ENCODE measurements at places on chromosomes 5 and 9.

DNA sequence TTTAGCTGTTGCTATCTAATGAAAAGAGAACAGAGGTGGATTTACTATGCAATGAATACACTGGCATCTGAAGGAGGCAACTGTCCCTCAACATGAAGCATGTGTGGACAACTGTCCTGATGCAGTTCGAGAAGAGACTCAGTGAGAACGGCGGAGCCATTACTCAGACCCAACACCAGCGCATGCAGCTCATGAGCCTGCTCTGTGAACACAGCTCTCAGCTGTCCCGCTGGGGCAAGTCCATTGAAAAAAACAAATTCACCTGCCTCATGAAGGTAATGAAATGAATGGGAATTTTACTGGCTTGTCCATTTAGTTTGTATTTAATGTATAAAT lies 78.8 kb downstream of the SPTLC1 start:
- DNase-seq, result no peak

- no peak for DNase-seq
Measured at GRCh38 chr5:172127581-172127980, 60.4 kb downstream of the STK10 start.

GRCh38 chr5:32319392-32319791 lies 6.7 kb upstream of the MTMR12 start:
- DNase-seq, result no peak

DNA sequence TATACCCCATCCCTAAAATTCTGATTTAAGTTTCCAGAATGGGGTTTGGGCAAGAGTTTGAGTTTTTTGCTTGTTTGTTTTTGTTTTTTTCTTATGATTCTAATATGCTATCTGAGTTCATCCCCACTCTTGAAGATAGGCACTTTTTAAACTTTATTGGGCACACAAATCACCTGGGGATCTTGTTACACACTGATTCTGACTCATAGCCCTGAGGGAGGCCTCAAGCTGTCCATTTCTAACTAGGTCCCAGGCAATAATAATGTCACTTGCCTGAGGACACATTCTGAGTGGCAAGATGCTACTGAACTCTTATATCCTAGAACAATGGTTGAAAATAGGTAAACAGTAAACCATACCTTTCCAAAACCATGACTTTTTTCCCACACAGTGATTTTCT lies 22.8 kb upstream of the ABLIM3 start:
- DNase-seq, result no peak

DNA sequence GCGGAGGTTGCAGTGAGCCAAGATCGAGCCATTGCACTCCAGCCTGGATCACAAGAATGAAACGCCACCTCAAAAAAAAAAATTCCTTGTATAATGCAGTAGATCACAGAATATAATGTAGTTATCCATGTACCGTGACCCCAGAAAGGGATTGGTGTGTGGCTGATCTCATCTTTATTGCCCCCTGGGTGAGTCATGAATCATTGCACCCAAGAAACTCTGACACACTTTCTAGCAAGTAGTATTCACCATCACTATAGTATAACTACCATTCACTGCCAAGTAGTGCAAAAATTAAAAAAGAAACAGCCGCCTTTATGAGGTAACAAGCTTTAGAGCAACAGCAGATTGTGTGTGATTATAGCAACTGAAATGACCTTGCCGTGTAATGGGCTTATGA lies 23.7 kb upstream of the ANKH start:
- no peak for DNase-seq

DNA sequence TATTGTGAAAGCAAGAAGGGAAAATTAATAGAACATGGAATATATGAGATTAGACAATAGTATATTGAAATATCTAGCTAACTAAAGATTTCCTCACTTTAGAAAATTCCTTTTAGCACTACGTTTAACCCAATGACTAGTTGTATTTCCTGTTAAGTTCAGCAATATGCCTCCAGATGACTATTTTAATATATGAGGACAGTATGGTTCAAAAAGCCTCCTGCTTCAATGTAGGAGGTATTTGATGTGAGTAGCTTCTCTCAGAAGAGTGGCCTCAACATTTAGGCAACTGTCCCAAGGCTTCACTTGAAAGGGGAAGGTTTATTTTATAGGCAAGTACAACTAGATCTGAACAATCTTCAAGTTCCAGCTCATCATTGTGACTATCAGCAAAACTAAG lies 2.0 kb upstream of the MEF2C start:
- peak; percentile 61 for DNase-seq

- DNase-seq, result no peak
Measured at GRCh38 chr9:131722255-131722654, 17.6 kb downstream of the RAPGEF1 start.

GRCh38 chr5:91092859-91093783 lies 290.0 kb downstream of the ARRDC3 start:
- DNase-seq, result no peak

DNA sequence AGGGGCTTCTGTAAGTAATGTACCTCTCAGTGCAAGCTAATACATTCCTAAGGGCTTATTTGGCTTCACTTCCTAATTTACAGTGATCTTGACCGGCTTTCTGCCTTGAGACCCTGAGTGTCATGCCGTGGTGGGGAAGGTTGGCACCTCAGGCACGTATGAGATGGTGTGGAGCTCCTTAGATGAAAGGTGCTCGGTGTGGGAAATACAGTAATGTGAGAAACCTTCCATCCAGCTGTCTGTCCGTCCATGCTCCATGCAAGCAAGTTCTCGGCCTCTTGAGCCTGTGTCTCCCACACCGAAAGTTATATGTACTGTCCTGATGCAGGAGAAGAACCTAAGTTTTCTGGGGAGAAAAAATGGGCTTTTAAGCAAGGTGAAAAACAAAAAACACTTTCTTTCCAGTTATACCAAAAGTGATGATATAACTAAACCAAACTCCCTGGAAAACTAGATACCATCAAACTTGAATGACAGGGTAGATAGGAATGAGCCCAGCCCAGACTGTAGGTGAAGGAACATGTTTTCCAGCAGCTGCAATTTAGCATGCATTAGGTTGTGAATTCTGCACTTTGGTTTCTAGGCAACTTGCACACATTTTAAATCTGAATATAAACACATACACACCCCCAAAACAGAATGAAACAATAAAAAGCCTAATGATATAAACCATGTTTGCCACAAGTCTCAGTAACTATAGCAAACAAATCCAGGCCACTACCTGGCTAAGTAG lies 279.6 kb downstream of the FANCC start:
- DNase-seq, result no peak

GRCh38 chr9:109802491-109802890 lies 22.5 kb downstream of the PALM2AKAP2 start:
- no peak for DNase-seq

DNA sequence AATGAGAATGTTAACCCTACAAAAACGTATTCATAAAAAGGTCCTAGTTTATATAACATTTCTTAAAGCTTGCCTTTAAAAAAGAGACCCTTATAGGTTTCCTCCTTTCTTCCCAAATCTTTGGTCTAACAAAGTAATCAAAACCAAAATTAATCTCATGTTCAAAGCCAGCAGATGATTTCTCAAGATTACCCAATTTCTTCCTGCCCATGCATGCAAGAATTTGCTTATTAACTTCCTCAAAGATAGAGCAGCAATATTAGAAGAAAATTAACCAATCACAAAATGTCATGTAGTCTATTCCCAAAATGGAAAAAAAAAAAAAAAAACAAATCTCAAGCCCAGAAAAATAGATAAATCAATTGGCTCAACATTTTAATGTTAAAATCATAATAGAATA lies 114.9 kb downstream of the MLLT3 start:
- no peak for DNase-seq

DNA sequence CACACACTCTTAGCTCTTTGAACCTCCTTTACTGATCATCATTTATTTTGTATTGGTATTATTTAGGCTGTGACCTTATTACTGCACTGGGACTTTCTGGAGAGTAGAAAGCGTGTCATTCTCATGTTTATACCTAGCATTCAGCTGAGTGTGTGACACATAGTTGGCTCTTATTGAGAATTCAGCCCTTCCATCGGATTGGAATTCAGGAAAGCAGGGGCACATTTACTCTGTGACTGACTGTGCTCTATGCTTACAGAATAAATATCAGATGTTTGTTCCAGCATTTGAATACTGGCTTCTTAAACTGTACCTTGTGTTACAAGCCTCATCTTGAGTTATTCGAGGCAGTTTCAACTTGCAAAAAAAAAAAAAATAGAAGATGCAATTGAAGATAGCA lies 360.9 kb upstream of the DAP start:
- no peak for DNase-seq

DNA sequence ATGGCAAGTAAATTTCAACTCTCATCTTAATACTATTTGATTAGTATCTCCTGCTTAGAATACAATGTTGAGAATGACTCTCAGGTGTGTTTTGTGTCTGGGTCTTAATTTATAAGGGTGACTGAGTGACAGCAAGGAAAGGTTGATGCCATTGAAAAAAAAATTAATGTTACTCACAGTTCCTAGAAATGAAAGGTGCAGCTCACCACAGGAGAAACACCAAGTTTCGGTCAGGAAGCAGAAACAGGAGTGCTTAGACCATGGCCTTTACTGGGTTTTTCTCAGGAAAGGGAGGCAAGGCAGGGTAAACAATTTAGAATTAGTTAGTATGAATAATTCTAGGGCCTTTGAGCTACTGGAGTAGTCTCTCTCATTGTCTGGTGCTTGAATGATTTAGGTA lies 159.2 kb upstream of the C9orf72 start:
- DNase-seq, result no peak

DNA sequence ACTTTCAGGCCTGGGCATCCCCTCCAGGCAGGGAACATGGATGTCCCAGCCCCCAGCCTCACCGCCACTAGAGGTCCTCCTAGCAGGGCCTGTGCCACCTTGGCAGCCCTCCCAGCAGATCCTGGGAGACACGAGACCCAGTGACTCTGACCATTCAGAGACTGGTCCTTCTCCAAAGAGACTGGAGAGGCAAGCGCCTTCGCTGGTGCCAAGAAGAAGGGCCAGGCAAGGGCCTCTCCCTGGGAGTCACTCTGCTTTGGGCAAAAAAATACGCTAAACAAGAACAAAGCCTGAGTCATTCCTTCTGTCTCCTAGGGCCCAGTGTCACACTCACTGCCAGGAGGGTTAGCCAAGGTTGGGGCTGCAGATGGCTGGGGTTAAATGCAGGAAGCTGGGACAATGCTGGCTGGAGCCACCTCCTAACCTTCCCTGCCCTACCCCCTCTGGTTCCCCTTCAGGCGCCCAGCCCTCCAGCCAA lies 35.3 kb upstream of the SMIM23 start:
- peak; percentile 3 for DNase-seq

DNA sequence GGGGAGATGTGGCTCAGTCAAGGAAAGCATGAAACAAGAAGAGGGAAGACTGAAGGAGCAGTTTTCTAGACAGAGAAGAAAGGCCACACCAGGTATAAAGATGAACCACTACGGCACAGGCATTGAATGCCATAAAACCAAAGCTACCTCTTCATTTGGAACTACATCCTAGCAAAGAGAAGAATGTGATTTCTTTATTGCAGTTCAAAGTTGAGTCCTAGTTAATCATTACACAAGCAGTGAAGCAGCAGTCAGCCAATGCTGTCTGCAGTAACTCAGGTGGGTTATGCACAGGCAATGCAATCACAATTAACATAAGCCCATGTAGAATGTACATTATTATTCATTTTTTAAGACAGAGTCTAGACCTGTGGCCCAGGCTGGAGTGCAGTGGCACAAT lies 21.7 kb upstream of the PCAT7 start:
- DNase-seq, result no peak

GRCh38 chr9:82134010-82134409 lies 145.4 kb downstream of the SPATA31D1 start:
- no peak for DNase-seq

GRCh38 chr5:32436553-32437242 lies 7.8 kb downstream of the ZFR start:
- DNase-seq, result no peak

GRCh38 chr5:180212363-180213255 lies 3.6 kb upstream of the RASGEF1C start:
- DNase-seq, result no peak

- DNase-seq, result peak; percentile 42
Measured at GRCh38 chr5:156934450-156935211, 28.4 kb downstream of the TIMD4 start.

DNA sequence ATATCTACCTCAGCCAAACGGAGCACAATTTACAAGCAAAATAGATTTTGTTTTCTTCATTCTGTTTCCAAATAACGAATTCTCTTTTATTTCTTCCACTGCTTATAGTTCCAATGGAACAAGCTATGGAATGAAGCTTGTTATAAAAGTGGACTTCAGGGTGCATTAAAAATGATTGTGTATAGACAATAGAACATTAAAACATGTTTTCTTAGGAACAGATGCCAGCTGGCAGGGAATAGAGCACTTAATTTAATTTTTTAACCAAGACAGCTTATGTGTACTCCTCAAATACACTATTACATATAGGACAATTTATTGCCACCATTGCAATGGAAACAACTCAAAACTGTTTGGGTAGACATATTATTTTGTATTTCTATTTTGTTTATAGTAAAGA lies 860.1 kb upstream of the TYRP1 start:
- DNase-seq, result no peak

DNA sequence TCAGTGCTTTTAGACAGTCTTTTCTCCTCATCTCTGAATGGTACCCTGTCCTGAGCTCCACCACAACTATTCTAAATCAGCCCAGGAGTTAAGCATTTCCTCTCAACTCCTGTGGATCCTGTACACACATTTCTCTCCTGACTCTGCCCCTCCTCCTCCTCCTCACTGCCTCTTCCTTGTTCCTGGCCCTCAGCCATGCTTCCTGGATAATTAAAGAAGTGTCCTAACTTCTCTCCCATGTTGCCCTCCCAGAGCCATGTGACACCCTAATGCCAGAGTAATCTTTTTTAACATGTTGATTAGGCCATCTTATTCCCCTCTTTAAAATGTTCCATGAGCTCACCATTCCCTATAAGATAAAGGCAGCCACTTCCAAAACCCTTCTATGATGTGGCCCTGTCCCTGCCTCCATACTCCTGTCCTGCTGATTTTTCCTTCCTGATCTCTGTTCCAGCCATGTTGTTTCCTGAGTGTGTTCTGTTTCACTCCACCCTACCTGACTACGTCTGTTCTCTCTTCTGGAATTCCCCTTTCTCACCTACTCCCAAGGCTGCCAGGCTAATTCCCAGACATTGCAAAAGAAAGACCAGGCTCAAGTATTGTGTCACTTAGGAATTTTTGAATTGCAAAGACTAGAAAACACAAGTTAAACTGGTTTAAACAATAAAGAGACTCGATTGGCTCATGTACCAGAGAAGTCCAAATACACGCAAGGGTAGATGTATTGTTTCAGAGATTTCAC lies 295.2 kb downstream of the MAST4 start:
- no peak for DNase-seq

DNA sequence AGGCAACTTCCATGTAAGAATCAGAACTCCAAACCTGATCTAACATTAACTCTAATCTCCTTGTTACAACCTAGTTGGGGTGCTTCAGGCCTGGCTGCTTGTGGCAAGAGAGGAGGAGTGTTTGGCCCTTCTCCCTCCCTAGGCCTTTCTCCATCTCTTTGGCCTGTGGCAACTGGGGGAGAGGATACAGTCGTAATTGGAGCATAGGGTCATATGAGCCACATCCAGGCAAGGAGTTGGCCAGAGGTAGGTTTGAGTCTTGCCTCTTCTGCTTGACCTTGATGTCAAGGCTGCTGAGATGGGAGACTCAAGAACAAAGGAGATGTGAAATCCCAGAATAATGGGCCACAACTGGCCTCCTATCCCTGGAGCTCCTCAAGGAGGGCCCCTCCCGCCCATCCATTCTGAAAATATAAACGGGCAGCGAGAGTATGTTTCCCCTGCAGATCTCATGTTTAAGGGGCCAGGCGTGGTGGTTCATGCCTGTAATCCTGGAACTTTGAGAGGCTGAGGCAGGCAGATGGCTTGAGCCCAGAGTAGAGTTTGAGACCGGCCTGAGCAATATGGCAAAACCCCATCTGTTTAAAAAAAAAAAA lies 59.3 kb upstream of the ANGPTL2 start:
- no peak for DNase-seq

- DNase-seq, result peak; percentile 36
Measured at GRCh38 chr9:99108131-99108530, 3.2 kb downstream of the TGFBR1 start.
